ENCODE measurements at places on chromosomes 13 and 19.

- peak; percentile 87 for DNase-seq
Observed at GRCh38 chr19:35153701-35154524, 622 bp upstream of the FXYD5 start.

DNA sequence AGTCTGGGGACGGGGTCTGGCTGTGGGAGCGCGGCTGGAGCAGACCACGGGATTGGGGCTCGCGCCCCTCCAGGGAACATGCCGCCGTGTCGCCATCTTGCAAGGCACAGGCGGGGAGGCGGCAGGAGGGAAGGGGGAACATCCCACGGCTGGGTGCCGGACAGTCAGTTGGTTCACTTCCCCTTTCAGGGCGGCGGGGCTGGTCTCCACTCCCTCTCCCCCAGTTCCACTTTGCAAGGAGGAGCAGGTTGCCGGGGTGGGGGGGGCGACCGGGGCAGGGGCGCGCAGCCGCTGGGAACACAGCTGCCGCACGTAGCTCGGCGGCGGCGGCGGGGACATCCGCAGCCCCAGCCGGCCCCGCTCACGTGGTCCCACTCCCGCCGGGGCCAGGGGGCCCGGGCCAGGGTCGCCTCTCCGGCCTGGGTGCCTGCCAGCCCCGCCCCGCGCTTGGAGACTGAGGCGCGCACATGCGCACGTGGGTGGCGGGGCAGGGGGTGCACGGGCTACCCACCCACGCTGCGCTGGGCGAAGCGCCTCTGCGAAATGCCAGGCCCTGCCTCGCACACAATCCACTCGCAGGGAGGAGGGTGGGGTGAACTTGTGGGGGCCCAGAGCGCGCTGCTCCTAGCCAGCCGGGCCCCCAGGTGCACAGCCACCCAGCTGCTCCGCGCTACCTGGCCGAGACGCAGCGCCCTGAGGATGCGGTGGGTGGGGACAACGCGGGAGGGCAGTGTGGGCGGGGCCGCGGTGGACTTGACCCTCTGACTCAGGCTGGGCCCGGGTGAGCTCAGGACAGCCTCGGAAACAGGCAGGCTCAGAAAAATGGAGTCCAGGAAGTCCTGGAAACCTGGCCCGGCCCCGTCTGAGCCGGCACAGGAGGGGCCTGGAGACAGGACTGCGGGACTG is 6.4 kb downstream of the KLF16 start:
- DNase-seq, result peak; percentile 76

DNA sequence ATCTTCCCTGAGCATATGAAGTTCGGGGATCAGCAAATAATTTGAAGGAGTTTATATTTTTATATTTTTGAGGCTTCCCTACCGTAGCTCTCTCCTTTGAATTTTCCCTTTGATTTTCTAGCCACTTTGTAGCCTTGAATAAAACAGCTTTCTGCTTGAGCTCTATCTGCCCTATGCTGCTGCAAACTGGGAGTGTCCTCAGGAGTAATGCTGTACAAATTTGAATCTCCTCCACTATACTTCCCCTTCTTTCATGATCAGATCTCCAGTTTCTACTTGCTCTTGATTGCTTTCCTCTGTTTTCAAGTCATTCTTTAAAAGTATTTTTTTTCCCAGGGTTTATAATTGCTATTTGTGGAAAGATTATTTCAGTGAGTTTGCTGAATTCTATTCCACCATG is 14.6 kb downstream of the PDS5B start:
- no peak for DNase-seq

DNA sequence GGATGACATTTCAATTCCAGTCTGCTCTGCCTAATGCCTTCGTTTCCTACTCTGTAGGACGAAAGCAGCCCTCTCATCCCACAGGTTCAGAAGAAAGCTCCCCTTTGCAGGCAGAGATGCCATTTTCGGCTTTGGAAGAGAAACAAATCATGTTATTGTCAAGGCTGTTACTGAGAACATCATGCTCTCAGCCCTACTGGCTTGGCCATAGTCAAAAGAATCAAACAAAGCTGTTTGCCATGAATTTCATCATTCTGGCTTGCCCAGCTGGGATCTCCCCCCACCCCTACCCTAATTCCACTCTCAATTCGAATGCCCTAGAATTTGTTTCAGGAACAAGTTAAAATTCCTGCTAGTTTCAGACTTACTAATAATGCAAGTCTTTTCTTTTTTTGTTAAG is 162.3 kb upstream of the SERP2 start:
- DNase-seq, result no peak

DNA sequence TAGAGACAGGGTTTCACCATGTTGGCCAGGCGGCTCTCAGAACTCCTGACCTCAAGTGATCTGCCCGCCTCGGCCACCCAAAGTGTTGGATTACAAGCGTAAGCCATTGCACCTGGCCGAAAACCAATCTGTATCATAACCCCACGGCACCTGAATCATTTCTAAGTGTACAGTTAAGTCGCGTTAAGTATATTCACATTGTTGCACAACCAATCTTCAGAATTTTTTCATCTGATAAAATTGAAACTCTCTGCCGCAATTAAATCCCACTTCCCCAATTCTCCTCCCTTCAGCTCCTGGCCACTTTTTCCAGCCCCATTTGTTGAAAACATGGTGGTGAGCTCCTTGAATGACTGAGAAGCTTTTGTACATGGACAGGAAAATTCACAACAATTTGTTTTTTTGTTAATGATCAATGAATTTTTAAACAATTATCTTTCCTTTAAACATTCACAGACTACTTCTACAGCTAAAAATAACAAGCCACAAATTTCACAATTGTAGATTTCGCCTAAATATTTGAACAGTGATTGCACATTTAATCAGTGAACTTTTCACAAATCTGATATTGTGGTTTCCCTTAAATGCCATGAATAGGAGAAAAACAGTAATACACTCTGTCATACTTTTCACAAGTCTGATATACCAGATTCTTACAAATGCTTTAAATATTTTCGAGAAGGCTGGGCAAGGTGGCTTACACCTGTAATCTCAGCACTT is 13.8 kb downstream of the FGF21 start:
- no peak for DNase-seq

GRCh38 chr19:10514211-10515145 is 2.8 kb downstream of the S1PR5 start:
- DNase-seq, result peak; percentile 62

DNA sequence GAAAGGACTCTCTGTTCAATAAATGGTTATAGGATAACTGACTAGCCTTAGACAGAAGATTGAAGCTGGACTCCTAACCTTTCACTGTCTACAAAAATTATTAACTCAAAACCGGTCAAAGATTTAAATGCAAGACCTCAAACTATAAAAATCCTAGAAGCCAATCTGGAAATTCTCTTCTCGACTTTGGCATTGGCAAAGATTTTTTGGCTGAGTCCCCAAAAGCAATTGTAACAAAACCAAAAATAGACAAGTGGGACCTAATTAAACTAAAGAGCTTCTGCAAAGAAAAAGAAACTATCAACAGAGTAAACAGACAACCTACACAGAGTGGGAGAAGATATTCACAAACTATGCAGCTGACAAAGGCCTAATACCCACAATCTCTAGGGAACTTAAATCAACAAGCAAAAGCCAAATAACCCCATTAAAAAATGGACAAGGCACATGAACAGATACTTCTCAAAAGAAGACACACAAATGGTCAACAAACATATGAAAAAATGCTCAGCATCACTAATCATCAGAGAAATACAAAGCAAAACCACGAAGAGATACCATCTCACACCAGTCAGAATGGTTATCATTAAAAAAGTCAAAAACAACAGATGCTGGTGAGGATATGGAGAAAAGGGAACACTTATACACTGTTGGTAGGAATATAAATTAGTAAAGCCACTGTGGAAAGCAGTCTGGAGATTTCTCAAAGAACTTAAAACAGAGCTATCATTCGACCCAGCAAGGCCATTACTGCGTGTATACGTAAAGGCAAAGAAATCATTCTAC is 266.3 kb downstream of the DNAJC15 start:
- DNase-seq, result no peak

- DNase-seq, result no peak
Observed at GRCh38 chr13:36074659-36075058, 56.5 kb downstream of the DCLK1 start.

GRCh38 chr13:111049791-111050538 is 65.1 kb upstream of the ARHGEF7 start:
- DNase-seq, result peak; percentile 33

- no peak for DNase-seq
Observed at GRCh38 chr13:23593148-23593547, 22.9 kb downstream of the TNFRSF19 start.

DNA sequence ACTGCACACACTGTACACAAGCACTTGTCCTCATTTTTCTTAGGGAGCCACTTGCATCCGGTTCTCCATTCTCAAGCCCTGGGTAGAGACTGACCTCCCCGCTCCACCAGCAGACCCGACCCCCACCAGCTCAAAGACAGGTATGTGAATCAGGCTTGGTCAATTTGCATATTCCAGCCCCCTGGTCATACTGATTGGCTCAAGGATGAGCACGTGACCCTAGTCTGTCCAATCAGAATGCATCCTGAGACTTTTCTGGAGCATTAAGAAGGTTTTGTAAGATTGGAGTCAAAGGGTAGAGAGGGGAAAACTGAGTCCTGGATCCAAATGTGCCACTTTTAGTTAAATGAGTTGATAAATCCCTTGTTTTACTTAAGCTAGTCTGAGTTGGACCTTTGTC is 34.1 kb downstream of the NOTCH3 start:
- no peak for DNase-seq

- no peak for DNase-seq
Observed at GRCh38 chr13:80251403-80251802, 89.5 kb downstream of the SPRY2 start.

GRCh38 chr13:102812611-102813287 is 13.8 kb downstream of the BIVM start:
- DNase-seq, result no peak

DNA sequence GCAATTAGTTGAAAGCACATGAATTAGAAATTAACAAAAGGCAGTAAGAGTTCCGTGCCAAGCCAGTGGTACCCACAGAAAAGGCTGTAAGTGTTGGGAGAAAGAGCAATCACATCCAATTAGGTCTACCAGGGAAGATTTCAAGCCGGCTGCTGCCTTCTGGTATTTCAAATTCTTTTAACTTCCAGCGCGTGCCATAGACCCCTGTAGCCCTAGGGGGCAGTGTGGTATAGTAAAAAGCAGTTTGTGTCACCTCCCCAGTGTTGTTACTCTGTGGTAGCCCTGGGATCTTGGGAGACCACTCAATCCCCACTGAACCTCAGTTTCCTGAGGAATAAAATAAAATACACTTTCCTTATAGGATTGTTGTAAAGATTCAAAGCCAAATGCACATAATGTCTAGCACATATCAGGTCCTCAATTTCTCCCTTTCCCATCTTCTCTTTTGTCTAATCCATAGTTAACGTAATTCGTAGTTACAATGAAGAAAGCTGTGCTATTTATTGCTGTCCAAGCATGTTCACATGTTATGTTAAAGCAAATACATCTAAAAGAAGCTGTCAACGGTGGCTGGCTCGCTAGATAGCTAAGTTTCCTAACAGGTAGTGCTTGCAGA is 230.2 kb downstream of the TDRD3 start:
- DNase-seq, result peak; percentile 35

- DNase-seq, result no peak
Observed at GRCh38 chr19:17721821-17722220, 2.5 kb downstream of the MAP1S start.

- no peak for DNase-seq
Observed at GRCh38 chr13:109243311-109243951, 543.0 kb downstream of the IRS2 start.

DNA sequence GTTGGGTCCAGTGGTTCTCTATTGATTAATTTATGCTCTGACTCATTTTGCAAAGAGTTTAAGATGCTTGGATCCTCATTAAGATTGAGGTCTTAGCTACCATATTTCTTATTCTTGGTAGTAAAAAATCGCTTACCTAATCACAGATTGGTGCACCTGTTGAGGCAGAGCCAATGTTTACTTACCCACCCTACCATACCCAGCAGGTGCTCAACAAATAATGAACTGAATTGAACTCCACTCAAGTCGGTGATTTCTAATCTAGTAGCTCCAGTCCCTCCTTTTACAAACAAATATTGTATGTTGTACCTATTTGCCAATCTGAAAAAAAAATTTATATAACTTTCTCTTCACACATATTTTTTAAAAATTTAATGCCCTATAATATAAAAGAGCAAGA is 361.0 kb downstream of the FGF14 start:
- no peak for DNase-seq

- no peak for DNase-seq
Observed at GRCh38 chr13:73063166-73063565, 4.4 kb downstream of the KLF5 start.

- no peak for DNase-seq
Observed at GRCh38 chr13:49347650-49348385, 96.0 kb downstream of the CAB39L start.

- DNase-seq, result no peak
Observed at GRCh38 chr13:99845161-99845874, 126.2 kb downstream of the ZIC5 start.

- no peak for DNase-seq
Observed at GRCh38 chr13:77516342-77516789, 19.1 kb upstream of the SCEL start.

- DNase-seq, result no peak
Observed at GRCh38 chr19:58392945-58393724, 2.3 kb upstream of the RNF225 start.

- peak; percentile 56 for DNase-seq
Observed at GRCh38 chr19:51439021-51439465, 19.2 kb downstream of the SIGLEC8 start.

- DNase-seq, result peak; percentile 77
Observed at GRCh38 chr19:35935911-35936737, at the start of gene LRFN3. Gene LRFN3 (plus strand): TSS chr19:35936374. CDS start chr19:35939426, 3,052 bp downstream.

DNA sequence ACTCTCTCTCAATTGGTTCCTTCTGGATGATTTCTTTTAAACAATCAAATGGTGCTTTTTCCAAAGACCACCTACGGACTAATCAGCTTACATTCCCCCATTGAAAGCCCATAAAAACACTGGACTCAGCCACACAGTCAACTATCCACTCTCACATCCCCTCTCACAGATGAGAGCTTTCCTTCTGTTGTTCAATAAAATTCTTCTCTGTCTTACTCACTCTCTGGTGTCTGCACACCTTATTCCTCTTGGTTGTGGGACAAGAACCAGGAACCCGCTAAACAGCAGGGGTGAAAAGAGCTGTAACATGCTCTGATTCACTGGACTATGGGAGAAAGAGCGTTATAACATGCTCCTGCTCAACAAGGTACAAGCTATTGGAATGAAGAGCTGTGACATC is 2896.2 kb downstream of the PCDH9 start:
- DNase-seq, result no peak

DNA sequence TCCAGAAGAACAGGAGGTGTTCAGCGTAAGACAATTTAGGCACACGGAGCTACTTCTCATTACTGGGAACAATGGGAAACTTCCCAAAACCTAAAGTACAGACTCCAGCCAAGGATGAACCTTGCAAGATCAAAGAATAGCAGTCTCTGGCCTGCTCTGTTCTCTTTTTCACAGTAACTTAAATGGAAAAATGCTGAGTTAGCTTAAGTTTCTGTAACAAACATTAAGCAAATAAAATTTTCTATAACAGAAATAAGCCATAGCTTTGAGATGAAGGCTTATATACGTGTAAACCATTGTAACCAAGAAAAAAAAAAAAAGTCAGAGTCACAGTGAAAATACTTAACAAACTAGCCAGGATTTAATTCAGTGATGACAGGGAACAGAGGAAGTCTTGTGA is 18.2 kb upstream of the ZNF460 start:
- no peak for DNase-seq
